HFFc6 (cell line): ENCODE measurements at places on chromosomes 5 and 9.

- peak; percentile 35 for DNase-seq
- no peaks in the 10 kb centered on the region for H3K4me1 ChIP-seq
- H3K27me3 ChIP-seq: peaks cover 4% of the 10 kb centered on the region; the same call in 1 of the 2 replicates
- no peak overlapping the region for H3K27ac ChIP-seq
- no peak overlapping the region for H3K4me3 ChIP-seq
- H3K36me3 ChIP-seq: no peaks in the 10 kb centered on the region
Measured at GRCh38 chr5:60161340-60161934, 267.9 kb upstream of the PDE4D start.

DNA sequence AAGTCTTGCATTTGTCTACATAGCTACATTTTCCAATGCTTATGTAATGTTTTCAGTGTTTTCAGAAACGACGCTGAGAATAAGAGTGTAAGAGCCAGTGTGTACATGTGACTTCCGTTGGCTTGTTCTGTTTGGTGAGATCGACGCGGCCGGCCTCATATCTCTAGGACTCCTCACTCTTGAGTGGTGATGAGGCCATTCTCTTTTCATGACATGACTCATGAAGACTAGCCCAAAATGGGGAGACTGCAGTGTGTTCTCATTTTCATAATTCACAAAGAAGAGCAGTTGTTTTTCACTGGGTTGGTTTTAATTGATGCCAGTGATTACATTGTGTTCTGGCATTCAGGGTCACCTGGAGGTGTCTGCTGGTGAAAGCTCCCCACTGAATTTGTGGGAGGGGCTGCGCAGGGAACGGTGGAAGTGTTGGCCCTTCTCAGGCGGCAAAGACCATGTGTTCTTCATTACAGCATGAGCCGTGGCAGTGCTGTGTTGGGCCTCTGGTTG is 131.5 kb upstream of the OTULINL start:
- H3K27ac ChIP-seq: peak overlapping the region; percentile 98
- H3K4me3 ChIP-seq: peak overlapping the region; percentile 83
- H3K4me1 ChIP-seq: peaks cover 93% of the 10 kb centered on the region
- DNase-seq: peak; percentile 96

DNA sequence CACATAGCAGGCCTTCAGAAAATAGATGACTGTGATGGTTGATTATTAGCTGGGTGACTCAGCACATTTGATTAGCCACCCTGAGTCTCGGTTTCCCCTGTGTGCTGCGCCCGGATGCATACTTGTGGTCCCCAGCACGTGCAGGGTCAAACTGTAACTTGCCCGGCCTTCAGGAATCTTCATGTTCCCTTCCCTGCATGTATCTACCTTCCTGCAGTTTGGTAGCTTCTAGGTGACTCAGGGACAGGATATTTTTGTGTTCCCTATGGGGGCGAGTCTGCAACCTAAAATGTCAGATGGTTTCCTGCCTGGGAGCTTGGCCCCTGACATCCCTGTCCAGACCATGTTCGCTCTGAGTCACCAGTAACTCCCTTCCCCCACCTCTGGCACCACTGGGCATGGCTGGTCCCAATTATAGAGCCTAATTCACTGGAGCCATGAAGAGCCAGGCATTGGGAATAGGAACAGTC is 13.2 kb downstream of the PTGS1 start:
- H3K4me3 ChIP-seq: peak overlapping the region; percentile 46
- H3K27ac ChIP-seq: peak overlapping the region; percentile 72
- no peaks in the 10 kb centered on the region for H3K27me3 ChIP-seq
- peaks cover 63% of the 10 kb centered on the region for H3K36me3 ChIP-seq

DNA sequence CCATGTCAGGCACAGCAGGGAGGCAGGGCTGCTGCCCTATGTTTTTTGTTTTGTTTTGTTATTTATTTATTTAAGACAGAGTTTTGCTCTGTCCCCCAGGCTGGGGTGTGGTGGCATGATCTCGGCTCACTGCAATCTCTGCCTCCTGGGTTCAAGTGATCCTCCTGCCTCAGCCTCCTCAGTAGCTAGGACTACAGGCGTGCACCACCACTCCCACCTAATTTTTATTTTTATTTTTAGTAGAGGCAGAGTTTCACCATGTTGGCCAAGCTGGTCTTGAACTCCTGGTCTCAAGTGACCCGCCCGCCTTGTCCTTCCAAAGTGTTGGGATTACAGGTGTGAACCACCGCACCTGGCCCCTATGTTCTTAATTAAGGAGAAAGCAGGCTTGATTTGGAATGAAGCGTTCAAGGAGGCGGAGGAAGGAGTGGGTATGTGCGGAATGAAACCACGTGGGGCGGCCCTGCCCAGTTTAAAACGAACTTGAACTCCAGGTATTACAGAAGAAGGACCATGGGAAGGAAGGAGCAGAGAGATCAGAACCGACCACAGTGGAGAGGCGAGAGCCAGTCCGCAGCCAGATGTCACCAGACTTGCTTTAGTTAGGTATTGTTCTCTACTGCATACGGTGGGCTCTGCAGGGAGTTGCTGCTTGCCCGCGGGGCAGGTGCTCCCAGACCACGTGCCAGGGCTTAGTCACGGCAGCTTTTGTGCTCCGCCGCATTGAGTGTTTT is 34.9 kb upstream of the EPB41L4B start:
- DNase-seq: no peak
- no peaks in the 10 kb centered on the region for H3K36me3 ChIP-seq
- H3K27me3 ChIP-seq: peaks cover 21% of the 10 kb centered on the region
- no peaks in the 10 kb centered on the region for H3K4me1 ChIP-seq
- H3K4me3 ChIP-seq: no peak overlapping the region

- H3K4me3 ChIP-seq: no peak overlapping the region
- no peaks in the 10 kb centered on the region for H3K4me1 ChIP-seq
- peaks cover 2% of the 10 kb centered on the region; the same call in 1 of the 2 replicates for H3K27me3 ChIP-seq
- DNase-seq: no peak
Measured at GRCh38 chr9:85510830-85511504, 230.8 kb downstream of the AGTPBP1 start.
